ENCODE measurements at places on chromosomes 16 and 17.

GRCh38 chr17:50349243-50349600 lies 3.3 kb downstream of the XYLT2 start:
- DNase-seq = no peak

- no peak for DNase-seq
These were observed 24.9 kb downstream of the TRIM16 start for GRCh38 chr17:15659236-15659635.

- DNase-seq = no peak
These were observed 42.3 kb downstream of the MAPT start for GRCh38 chr17:45936610-45937009.

DNA sequence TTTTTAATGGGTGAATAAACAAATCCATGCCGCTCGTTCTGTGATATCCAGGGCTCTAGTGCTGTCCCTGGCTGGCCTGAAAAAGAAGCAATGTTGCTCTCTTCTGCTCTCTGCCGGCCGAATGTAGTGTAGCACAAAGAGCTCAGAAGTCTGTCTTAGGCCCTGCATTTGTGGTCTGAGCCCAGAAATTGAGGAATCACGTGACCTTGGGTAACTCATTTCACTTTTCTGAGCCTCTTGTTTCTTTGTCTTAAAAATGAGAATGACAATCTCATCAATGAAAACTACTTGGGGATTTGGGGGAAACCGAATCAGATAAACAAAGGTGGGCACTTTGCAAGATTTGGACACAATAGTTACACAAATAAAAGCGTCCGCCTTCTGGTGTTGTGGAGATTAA lies 381.6 kb upstream of the ASIC2 start:
- DNase-seq = peak; percentile 67

DNA sequence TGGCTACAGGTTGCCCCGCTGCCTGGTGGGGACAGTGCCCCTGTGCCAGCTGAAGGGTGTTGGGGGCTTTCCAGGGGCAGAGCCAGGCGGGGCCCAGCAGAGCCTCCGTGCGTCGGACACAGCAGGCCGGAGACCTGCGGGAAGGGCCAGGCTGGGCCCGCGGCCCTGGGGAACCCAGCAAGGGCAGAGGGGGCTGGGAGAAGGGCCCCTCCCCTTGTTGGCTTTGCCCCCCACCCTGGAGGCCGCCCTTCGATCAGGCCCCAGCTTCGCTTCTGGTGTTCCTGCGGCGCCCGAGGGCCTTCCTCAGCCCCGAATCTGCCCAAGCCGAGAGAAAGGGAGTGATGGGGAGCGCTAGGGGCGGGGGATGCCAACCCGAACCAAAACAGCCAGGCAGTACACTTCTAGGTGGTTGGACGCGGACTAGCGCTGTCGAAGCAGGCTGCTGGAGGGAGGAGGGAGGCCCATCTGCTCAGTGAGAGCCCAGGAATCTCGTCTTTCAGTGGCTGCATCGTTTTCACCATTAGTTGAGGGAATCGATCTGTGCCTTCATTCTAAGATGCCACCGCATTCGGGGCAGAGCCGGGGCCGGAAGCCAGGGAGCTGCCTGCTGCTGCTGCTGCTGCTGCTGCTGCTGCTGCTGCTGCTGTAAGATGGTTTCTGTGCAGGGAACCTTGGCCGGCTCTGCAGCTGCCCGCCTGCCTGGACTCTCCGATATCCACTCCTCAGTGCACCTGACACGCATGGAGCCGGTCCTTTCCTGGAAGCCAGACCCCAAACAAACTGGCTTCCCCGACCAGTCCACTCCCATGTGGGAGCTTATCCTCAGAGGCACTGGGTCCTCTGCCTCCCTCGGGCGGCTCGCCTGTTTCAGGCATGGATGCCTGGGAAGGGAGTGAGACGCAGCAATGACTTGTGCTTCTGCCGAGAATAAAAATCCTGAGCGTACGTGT lies 1.7 kb downstream of the JPH3 start:
- DNase-seq = no peak

GRCh38 chr17:11539637-11540036 lies 58.6 kb upstream of the DNAH9 start:
- no peak for DNase-seq

GRCh38 chr16:81060576-81061306 lies 16.3 kb downstream of the C16orf46 start:
- DNase-seq = no peak

DNA sequence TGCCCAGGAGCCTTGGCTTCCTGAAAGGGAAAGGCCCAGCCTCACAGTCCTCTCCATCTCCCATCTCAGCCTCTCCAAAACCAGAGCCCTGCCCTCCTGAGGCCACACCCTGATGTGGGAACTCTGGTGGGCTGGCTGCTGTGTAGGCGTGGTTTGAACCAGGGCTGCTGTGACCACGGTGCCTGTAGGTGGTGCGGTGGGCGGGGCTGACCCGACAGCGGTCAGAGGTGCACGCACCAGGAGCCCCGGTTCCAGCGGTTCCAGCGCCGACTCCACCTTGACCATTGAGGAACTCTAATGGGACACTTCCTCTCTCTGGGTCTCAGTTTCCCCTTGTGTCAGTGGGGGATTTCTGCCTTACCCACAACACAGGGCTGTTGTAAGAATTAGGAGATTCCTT lies 2.4 kb downstream of the RAP1GAP2 start:
- no peak for DNase-seq

DNA sequence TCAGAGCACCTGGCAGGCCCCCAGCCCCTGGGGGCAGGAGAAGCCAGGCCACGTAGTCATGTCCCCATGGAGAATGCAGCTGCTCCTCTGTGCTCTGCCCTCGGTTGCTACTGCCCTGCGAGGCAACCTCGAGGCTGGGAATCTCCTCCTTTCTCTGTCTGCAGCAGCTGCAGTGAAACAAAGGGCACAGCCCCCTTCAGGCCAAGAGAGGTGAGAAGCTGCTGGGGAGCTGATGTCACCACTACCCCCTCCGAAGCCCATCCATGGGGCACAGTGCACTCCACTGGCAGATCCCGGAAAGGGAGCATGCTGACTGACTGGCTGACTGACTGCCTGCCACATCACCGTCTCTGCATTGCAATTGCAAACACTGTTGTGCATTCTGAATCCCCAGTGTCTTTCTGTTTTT lies 103.7 kb downstream of the GRIN2A start:
- no peak for DNase-seq

DNA sequence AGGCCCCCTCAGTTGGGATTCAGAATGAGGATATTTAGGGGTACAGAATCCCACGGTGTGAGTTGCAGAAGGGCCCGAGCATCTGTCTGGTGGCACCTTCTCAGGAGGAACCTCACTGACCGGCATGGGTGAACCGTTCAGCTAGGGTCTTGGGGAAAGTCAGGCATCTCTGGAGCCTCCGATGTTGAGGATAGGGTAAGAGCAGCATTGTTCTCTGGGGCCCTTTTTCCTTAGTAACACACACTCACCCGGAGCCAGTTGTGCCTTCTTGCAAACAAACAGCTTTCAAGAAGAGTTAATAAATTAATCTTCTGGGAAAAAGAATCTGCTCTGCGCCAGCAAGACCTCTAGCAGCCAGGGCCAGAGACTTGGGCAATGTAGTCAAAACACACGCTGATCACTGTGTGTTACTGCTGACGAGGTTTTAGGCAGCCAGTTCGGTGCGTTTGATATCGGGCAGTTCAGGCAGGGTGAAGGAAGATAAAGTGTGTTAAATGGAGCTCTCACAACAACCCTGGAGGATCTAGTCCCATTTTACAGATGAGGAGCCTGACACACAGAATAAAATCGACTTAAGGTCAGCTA lies 48.9 kb downstream of the MSI2 start:
- no peak for DNase-seq

- no peak for DNase-seq
These were observed 4.9 kb upstream of the RAB11FIP4 start for GRCh38 chr17:31386542-31387075.

DNA sequence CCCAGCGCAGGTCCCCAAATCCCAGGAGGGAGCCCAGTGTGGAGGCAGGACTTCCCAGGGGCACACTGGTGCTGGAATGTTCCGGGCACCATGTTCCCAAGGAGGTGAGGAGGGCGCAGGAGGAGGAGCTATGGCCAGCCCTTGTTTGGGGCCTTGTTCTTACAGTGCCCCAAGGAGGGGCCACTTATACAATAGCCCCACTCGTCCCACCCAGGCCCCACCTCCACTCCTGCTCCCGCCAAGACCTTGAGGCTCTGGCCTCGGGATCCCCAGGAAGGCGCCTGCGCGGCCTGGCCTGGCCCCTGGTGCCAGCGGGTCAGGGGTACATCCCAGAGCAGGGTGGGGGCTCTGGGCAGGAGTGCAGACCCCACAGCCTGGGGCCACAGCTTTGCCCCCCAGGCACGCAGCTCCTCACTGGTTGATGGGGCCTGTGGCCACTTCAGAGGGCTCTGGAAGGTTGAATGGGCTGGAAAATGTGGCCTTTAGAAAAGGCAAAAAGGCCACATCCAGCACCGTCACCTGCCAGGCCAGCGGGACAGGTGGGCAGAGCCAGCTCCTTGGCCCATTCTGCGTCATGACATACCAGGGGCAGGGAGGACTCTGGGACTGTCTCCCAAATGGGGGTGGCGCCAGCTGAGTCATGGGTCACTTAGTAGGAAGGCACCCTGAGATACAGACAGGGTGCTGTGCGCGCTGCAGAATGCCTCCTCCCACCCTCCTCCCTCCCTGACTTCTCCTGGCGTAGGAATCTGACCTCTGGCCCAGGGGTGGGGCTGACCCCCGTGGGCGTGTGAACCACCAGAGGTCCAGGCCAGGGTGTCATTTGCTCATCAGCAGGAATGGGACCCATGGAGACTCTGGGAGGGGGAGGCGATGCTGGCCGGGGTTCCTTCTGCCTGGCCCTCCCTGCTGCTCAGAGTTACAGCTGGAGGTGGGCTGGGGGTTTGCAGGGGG lies 32.3 kb upstream of the PVALEF start:
- no peak for DNase-seq
